Osteocyte (in vitro differentiated cells): ENCODE measurements at places on chromosomes 4 and X.

DNA sequence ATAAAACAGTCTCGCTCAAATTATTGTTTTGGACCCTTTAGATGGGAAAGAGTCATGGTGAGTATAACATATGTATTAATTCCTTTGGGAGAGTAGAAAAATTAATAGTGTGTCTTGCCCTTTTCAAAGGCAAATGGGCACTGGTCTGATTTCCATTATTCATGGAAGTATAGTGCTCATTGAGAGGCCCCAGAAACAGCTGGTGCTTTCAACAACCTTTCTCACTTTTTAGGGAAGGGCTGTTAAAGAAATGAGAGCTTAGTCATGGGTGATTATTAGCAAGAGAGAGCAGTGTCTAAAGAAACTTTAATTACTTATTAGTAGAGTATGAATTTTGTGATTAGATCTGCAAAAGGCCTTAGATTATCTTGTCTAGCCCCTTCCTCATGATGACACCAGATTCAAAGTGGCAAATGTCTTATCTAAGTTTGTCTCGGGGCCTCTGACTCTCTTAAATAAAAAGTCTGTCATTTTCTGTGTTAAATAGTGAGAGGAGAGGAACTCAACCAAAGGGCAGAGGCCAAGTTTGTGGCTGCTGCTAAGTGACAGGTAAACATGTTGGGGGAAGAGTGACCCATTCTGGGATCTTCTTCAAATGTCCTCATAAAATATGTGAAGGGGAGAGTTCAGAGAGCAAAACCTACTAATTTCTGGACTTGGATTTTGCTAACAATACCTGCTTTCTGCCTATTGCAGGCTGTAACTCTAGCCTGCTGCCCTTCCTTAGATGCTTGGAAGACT lies 110.6 kb downstream of the REPS2 start:
- DNase-seq = no peak

DNA sequence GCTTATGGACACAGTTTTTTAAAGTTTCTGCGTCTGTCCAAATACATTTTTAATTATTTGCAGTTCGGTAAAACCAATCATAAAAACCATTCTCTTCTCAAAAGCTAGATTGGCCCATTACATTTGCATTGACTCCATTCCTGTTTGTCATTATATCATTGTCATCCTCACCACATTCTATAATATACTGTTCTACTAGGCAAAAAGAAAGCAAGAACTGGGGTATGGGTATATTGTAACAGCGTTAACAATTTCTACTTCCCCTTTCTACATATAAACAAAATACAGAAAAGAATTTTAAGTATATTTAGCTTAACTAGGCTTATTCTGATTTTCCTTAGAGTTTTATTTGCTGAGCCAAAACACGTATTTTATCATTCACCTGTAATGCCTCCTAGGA lies 91.8 kb downstream of the RAP1GDS1 start:
- no peak for DNase-seq

- no peak for DNase-seq
Observed at GRCh38 chr4:31059753-31060522, 339.8 kb downstream of the PCDH7 start.

DNA sequence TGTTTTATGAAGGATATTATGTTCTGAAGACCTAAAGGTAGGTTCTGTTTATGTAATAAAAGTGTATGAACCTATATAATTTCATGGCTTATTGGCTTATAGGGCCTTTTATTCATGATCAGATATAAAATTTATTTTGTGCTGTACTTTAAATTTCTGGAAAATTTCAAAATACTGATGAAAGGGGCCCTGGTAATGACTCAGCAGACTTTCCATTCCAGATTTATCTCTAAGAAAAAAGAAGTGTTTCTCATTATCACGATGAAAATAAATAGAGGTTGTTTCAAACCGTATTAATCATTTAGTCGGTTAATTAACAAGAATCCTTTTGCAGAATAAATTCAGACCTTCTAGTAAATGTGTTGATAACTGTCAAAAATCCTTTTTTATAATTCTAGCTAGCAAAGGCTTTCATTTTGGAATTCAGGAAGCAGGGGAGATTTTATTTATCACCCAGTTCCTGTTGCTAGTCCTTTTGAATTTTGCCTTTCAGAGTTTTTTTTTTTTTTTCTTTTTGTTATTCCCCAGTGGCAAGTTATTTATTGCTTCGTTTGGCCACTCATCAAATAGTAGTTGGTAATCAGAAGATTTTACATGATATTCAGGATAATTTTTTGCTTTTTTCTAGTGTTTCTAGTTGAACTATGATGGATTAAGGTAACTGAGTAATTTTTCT lies 5.4 kb upstream of the TAPT1 start:
- DNase-seq = no peak

DNA sequence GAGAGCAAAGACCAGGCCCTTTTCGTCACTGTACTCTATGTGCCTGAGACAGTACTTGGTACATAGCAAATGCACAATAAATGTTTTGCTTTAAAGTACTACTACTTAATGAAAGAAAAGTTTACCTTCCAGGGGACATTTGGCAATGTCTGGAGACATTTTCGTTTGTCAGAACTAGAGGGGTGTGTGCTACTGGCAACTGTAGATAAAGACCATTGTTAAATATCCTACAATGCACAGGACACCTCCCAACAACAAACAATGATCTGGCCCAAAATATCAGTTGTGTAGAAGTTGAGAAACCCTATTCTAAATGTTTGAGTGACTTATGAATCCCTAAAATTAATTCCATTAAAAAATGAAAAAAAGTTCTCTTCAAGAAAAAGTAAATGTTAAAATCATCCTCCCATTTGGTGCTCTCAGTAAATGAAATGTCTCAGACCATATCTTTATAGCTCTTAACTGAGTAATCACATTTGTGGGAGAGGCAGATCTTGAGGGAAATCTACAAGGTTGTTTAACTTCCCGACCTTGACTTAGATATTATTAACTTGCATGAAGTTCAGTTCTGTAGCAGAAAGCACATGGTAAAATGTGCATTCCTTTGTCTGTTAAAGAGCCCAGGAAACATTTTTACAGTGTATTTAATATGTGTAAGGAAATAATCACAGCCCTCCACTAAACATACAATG lies 18.5 kb downstream of the EGFL6 start:
- DNase-seq = no peak

DNA sequence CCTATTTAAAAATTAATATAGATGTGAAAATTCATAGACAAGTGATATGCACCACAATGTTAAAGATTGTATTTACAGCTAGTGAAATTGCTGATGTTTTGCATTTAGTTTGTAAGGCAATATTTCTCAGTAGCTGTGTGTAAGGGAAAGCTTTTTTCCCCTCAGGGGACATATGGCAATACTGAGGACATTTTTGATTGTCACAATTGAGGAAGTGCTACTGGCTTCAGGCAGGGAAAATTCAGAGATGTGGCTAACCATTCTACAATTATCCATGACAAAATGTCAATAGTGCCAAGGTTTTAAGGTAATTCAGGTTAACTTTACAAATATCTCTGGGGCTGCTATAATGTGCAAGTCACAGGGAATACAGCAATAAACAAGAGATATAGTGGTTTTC lies 66.1 kb upstream of the IL15 start:
- no peak for DNase-seq

- no peak for DNase-seq
Observed at GRCh38 chr4:136412708-136413107, 1119.6 kb downstream of the PCDH18 start.

DNA sequence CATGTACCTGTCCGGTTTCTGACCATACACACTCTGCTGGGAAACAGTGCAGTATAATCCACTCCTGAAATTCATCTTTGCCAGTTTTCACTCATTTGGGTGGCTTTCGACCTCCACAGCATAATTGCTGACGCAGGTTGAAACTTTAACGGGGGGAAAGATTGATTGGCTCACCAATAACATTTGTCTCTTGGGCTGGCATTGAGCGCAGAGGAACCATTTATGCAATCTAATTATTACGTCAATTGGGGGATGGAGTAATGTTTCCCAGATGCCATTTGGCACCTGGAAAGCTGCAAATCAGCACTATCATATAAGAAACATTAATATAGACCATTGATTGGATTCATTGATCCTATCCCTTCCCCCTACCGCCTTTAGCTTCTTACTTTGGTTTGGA lies 24.1 kb upstream of the ARHGAP36 start:
- no peak for DNase-seq

GRCh38 chr4:105461621-105462382 lies 12.1 kb downstream of the PPA2 start:
- no peak for DNase-seq

- DNase-seq = no peak
Observed at GRCh38 chr4:157115613-157116335, 39.8 kb downstream of the GLRB start.

GRCh38 chr4:151331276-151332042 lies 6.1 kb upstream of the SH3D19 start:
- DNase-seq = no peak

- DNase-seq = no peak
Observed at GRCh38 chr4:57371671-57372070, 261.5 kb upstream of the IGFBP7 start.

GRCh38 chr4:80694171-80694570 lies 336.3 kb upstream of the BMP3 start:
- no peak for DNase-seq

GRCh38 chrX:96464880-96465558 lies 219.6 kb upstream of the DIAPH2 start:
- no peak for DNase-seq

DNA sequence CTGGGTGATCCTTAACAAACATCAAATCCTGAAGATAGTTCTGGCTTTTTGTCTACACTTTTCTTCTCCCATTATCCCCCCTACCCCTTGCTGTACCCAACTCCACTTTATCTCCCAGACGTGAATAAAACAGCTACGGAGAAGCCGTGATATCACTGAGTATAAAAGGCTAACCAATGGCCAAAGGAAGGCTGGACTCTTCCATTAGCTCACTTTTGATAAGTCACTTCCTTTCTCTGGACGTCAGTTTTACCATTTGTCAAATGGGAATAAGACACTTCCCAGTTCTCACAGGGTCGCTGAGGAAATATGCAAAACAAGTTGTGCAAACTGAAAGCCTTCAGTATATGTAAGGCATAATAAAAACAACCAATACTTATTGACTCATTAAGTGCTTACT lies 38.6 kb upstream of the EDA2R start:
- no peak for DNase-seq

DNA sequence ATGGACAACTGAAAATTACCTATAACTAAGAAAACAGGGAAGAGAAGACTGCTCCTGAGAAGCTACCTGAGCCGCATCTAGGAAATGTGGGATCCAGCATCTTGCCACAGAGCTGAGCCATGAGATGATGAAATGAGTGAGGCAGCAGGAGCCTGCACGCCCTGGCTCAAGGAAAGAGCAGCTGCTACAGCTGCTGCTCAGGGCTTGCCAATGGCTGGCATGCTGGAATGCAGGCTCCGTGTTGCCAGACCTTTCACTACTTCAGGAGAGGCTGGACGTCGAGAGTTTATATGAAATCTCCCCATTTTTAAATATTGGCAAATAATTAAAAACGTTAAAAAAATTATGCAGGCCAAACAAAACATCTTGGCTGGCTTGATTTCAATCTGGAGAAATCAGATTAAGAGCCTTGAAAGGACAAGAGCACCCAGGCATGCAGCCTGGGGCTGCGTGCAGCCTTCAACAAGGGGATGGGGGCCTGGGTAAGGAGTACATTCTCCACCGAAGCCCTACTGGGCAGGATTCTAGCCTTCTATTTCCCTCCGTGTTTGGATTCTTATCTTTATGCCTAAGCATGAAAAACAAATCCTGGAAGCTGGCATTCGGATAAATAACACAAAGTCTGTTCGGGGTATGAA lies 227.6 kb downstream of the NR3C2 start:
- DNase-seq = no peak

- no peak for DNase-seq
Observed at GRCh38 chr4:103365285-103365684, 167.1 kb upstream of the CENPE start.

DNA sequence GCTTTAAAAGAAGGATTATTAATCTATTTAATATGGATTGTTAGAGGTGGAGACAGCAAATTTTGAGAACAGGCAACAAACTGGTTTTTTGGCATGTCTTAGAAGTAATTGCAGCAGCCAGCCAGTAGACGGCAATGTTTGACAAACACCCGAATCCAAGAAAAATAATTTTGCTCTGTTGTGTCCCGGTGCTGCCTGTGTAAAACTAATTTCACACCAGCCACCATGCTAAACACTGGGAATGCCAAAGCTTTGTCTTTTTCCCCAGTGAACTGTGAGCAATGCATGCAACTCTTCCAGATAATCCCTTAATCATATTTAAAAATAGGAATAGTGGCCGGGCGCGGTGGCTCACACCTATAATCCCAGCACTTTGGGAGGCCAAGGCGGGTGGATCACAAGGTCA lies 25.9 kb downstream of the SMIM31 start:
- no peak for DNase-seq

DNA sequence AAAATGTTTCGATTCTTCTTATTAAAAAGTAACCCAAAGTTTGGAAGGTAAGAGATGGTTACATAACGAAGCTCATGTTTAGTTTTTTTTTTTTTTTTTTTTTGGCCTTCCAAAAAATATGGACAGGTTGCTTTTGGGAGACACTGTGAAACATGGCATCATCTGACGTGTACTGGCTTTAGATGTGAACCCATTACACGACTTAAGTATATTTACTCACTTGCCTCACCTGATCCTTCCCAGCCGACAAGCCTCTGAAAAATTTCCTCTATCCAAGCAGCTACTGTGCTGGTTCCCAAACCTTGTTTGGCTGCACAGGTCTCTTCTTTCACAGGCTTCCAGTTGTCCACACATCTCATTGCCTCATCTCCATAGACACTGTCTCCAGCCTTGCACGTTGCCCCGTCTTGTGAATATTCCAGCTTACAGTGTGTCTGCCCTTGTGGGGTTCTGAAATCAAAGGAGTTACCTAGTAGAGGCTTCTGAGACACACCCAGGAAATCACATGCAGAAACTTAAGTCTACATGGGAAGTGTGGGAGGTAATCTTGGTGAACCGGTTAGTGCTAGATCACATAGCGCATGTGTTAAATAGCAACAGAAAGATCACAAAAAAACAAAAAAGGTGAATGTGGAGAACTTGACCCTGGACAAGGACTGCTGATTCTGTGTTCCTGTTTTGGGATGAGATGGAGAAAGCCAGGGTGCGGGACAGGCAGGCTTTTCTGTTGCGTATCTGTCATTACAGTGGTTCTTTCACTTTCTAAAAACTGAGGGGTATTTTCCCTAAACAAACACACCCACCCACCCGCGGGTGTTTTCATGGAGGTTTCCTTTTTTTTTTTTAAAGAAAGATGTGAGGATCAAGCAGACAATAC lies 328.6 kb downstream of the ARHGAP10 start:
- DNase-seq = no peak

DNA sequence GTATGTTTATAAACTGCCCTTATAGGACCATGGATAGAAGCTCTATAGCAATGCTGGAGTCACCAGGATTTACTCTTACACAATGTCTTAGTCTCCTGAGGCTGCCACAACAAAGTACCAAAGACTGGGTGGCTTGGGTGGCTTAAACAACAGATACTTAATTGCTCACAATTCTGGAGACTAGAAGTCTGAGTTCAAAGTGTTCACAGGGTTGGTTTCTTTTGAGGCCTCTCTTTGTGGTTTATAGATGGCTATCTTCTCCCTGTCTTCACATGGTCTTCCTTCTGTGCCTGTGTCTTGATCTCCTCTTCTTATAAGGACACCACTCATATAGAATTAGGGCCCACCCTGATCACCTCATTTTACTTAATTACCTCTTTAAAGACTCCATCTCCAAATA lies 2.0 kb upstream of the TRPC3 start:
- no peak for DNase-seq

GRCh38 chrX:139739138-139739537 lies 31.2 kb upstream of the MCF2 start:
- no peak for DNase-seq

- DNase-seq = no peak
Observed at GRCh38 chrX:14064626-14065432, 35.1 kb upstream of the GEMIN8 start.

GRCh38 chrX:40832723-40833122 lies 97.4 kb upstream of the MED14 start:
- DNase-seq = no peak
